ENCODE measurements at places on chromosomes 12 and 14.

- DNase-seq, result no peak
Observed at GRCh38 chr14:59154373-59154772, 34.1 kb upstream of the DAAM1 start.

GRCh38 chr14:83478741-83479140 is 1945.1 kb upstream of the SEL1L start:
- no peak for DNase-seq

GRCh38 chr12:2886768-2887450 is 3.8 kb upstream of the TULP3 start:
- DNase-seq, result no peak

DNA sequence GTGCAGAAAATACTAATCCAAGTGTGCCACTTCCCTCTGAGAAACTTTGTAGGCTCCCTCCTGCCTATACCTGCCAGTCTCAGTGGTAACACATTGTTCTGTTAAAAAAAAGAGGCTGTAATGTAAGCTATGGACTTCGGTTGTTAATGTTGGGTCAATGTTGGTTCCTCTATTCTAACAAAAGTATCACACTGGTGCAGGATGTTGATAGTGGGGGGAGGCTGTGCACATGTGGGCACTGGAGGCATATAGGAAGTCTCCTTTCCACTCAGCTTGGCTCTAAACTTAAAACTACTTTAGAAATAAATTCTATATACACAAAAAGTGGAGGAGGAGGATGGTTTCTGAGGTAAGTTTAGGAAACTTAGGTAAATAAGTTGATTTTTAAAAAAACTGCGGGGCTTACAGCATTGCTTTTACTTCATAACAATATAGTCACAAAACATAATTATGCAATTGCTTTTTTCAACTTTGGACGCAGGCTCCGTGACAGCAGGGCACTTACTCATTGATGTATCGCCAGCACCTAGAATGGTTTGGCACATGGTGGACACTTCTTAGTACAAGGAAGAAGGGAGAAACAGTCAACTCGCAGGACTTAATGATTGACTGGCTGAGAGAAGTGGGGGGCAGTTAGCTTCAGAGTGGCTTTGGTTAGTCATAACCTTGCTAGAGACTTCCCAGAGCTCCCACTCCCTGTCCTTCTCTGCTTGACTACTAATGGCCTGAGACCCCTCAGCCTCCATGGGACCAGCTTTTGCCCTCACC is 7.9 kb upstream of the NYNRIN start:
- no peak for DNase-seq

- no peak for DNase-seq
Observed at GRCh38 chr12:92185052-92185451, 39.4 kb upstream of the BTG1 start.

DNA sequence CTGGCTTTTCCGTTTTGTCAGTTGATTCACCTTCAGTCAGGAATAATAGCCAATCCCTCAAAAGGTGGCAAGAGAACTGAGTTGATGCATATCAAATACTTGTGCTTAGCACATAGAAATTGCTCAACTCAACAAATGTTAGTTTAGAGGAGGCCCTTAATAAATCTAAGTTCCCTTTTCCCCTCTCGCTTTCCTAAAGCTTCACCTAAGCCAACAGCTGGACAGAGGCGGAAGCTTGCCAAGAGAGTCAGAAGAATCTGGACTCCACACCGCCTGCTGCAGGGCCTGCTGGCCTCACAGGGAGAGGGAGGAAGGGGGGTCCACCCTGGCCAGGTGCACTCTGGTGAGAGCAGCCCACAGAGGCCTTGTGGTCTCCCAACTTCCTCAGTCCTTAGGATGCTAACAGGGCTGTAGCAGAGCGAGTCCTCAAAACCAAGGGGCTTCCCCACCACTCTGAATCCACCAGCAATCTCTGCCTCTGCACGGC is 213.1 kb downstream of the CHST11 start:
- no peak for DNase-seq

- no peak for DNase-seq
Observed at GRCh38 chr14:50022661-50023060, 93.7 kb downstream of the VCPKMT start.

DNA sequence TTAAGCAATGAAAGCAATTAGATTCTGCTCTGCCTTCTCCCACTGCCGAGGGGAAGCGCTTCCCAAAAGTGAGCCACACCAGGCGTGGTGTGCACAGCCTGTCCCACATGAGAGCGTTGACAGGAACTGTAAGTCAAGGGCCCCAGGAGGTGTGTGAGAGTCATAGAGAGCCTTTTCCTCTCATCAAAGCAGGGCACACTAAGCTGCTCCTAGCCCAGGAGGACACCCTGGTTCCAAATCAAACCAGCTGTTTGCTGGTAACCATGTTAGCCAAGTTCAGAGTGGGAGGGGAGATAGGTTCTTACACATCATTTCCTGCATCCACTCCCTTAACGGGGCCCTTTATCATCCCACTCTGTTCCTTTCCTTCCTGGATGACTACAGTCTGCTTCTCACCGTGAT is 98.3 kb downstream of the SPTSSA start:
- no peak for DNase-seq

DNA sequence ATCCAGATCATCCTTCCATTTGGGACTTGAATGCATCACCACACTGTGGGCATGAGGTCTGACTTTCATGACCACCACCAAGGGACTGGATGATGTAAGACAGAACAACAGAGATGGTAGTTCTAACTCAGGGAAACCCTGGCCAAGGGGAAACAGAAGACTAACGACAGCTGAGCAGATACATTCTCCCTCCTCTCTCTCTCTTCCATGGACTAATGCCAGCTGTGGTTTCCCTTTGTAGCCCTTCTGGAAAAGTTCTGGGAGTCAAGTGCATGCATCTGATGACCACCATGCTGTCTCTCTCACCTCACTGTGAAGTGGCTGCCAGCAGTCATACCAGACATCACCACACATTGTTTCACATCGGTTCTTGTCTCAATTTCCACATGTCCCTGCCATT is 3.4 kb downstream of the TAS2R30 start:
- DNase-seq, result no peak

DNA sequence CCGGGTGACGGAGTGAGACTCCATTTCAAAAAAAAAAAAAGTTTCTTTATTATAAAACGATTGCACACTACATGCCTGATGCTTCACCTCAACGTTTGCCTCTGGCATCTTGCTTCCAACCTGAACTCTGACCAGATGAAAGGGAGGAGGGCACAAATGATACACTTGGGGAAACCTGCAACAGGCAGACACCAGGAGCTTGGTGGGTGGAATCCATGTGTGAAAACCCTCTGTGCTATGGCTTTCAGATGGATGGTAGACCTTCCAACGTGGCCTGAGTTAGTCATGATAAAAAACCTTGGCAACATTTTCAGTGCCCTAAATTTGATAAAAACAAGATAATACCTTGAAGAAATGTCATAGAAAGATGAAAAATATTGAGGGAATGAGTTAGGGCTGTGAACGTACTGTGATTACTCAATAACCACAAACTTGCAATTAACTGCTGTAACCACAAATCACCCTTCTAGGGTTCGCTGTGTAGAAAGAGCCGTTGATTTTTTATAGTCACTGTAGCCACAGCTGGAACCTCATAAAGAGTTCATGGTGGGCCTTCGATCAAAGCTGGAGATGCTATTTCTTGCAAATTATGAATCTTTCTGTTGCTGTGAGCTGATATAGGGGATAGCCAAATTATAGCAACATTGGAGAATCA is 26.1 kb upstream of the GZMB start:
- DNase-seq, result no peak

DNA sequence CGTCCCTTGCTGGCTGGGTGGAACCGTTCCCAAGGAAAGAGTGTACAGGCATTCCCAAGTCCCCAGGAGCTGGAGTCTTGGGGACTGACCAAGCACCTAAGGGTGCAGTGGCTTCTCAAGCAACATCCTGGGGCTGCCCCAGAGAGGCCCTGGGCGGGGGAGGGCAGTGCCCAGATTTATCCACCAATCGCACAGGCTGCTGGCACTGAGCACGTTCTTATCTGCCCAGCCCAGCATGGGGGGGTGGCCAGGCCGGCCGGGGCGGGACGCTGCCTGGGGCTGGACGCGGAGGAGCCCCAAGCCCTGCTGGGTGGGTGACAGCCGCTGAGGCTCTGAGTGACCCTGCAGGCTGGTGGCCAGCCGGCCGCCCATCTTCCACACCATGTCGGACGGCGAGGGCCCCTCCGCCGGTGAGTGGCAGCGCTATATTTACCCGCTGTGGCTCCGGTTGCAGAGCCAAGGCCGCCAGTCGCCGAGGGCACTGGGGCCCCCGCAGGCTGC is 53.4 kb downstream of the CYP46A1 start:
- DNase-seq, result peak; percentile 91

DNA sequence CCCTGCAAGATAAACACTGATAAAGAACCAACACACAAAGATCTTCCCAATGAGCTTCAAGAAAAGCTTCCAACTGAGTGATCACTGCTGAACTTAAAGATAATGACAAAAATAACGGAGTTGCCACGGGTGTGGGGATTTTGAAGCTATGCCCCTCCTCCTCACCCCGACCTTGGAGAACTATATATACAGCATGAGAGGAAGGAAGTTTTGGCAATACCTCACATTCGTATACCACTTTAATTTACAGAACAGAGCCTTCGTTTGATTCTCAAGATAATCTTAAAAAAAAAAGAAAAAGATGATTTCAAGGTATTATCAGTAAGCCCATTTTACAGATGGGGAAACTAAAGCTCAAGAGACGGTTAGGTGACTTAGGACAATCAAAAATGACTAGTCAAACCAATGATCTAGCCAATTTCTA is 715 bp downstream of the NEK9 start:
- peak; percentile 12 for DNase-seq

- DNase-seq, result peak; percentile 31
Observed at GRCh38 chr12:77294016-77294415, 228.6 kb upstream of the E2F7 start.

DNA sequence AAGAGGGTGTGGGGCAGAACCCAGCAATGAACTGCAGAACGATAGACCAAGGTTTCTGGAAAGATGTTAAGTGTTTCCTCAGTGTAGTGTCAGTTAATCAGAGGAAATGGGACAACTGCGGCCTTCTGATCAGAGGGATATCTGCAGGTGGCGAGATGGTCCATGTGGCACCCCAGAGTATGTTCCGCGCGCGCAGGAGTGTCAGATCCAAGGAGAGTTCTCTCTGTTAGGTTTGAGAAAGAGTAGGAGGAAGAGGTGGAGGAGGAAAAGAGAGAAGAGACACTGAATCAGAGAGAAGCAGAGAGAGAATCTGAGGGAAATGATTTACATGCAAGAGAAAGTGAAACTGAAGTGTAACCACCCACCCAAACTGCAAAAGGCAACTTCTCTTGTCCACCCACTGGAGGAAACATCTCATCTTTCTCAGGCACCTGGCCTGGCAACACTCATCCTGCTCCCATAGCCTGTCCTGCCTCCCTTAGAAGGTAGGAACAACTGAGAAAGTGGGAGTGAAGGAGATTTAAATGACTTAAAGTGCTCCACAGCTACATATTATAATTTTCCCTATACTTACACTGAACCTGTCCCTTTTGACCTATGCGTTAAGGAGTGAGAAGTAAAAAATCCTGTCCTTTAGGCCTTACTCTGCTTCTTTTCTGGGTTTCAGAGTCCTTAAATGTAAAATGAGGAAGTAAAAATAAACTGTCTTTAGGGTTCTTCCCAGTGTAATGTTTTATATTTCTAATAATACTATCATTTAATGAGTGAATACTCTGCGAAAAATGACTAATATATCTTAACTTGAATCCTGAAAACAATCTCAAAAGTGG is 6.8 kb upstream of the TESPA1 start:
- no peak for DNase-seq

DNA sequence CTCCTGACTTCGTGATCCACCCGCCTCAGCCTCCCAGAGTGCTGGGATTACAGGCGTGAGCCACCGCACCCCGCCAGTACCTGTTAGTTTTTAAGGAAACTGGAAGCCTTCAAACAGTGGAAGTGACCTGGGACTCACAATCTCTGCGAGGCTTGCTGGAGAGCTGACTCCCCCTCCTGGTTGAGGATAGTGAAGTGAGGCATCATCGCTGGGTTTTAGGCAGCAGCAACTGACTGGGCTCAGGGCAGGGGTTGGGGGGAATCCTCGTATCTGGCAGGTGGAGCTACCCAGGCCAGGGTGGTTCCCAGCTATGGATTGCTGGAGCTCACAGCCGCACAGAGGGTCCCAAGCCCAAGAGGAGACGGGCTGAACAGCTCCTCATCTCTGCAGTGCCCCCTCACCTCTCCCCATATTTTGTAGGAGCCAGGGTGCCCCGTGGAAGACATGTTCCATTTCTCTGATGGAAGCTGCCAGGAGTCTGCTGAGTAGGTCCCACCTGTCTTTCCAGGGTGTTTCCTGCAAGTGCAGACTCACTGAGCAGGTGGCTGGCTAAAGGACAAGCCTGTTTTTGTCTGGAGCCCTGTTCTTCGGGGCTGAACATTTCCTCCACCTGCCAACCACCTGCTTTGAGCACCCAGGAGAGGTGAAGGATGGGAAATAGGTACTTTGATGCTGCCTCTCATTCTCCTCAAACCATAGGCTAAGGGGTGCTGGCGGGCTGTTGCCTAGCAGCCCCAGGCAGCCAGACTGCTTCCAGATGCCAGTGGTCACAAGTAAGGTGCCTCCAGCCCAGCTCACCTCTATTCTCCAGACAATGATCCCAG is 3.1 kb downstream of the AVIL start:
- no peak for DNase-seq

All from AG08396 (cell line).